ENCODE measurements at places on chromosomes 12 and 14. TPM values are rescaled to one million over a fixed set of nuclear protein-coding genes. Genes with fewer than 3 reads are reported as not detected.

GRCh38 chr12:101908395-101908794 is 31.0 kb downstream of the DRAM1 start:
- DNase-seq: no peak

DNA sequence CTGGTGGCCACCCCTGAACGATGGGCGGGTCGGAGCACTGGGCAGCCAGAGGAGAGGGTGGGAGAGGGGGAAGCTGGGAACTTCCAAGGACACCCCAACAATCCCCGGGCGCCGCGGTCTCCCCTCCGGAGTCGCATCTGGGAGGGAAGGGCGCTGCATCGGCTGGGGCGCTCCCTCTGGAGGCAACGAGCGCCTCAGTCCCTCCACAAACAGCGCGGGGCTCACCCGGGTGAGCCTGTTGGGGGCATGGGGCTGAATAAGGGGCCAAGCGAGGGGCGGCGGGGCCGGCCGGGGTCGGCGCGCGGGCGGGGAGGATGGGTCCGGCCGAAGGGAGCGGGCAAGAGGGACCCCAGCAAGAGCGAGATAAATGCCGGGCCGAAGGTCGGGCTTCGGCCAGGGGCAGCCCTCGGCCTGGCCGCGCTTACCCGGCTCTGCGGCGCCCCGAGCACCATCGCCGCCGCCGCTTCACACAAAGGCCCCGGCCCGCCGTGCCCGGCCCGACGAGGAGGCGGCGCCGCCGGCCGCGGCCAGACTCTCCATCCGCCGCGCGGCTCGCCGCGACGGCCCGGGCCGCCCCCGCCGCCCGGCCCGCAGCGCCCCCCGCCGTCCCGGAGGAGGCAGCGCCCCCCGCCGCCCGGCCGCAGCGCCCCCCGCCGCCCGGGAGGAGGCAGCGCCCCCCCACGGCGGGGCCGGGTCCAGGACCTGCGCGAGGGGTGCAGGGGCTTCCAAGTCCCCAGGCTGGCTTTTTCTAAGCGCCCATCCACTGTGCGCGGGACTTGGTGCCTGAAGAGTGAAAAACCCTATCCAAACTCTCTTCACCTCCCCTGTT is at the start of gene ZBTB39:
TSS of gene ZBTB39 (minus strand) at position 567 of the 829 bp plus-strand sequence. CDS start 1,629 bp downstream, outside the sequence.
- no peak for DNase-seq

- no peak for DNase-seq
These were observed 56.6 kb upstream of the CRACR2A start for GRCh38 chr12:3809357-3810015.

GRCh38 chr12:111099186-111099585 is 178.8 kb upstream of the MYL2 start:
- no peak for DNase-seq

DNA sequence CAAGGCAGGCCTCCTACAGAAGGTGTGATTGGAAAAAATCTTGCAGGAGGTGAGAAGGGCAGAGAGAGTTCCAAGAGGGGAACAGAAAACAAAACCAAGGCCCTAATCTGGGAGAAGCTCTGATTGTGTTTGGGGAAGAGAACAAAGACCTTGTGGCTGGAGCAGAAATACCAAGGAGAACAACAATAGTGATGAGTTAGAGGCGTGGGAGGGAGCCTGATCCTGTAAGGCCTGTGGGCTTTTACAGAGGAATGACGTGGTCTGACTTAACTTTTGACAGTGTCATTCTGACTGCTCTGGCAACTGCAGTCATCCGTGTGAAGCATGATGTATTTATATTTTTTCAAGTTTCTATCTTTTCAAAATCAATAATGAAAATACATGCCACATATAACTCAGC is 200.6 kb downstream of the ANO4 start:
- no peak for DNase-seq

DNA sequence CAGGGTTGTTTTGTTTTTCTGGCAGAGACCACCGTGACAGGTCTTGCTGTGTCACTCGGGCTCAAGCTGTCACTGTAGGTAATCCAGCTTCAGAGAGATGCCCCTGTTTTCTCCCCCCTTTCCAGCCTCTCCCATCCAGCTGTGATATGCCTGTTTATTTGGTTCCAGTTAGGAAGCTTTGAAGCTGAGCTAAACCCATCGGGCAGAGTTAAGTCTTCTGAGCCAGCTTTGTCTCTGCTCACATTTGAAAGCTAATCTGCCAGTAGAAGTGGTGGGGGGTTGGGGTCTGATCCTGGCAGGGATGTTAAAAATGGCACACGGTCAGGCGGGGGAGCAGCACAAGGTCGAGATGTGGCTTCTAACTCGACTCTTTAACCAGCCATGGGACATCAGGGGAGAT is 130.0 kb downstream of the TSPAN9 start:
- DNase-seq: no peak

DNA sequence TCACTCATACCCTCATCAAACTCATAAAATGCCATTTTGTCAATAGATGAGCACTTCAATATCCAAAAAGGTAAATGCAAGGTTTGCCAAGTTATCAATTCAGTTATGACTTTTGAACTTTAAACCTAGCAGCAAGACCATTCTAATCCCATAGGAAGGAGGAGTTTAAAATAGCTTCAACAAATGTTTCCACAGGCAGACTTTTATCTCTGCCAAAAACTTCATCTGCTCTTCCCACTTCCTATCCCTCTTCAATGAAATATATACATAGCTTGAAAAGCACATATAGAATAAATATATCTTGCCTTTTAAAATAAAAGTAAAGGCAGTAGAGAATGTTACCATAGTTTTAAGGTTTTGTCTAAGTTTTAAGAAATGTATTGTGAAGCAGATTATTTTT is 1749.1 kb upstream of the SEL1L start:
- DNase-seq: no peak

DNA sequence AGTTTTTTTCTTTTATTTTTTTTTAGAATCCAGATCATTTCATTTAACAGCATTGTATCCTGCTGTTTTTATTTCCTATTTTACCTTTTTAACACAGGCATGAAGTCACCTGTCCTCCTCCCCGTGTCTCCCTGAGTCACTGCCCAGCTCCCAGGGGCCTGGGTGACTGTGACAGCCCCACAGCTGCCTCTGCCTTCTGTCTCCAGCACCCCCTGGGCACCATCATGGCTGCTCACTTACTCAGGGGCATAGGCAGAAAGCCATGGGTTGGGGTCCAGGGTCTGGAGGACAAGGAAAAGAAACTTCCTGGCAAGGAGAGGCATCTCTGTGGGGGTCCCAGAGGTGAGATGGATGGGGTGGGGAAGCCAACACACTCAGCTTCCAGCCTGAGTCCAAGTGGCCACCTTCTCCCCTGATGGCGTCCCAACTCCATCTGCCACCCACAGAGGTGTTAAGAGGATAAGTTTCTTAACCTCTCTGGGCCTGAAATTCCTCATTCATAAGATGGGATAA is 25.3 kb downstream of the TMEM63C start:
- DNase-seq: no peak

DNA sequence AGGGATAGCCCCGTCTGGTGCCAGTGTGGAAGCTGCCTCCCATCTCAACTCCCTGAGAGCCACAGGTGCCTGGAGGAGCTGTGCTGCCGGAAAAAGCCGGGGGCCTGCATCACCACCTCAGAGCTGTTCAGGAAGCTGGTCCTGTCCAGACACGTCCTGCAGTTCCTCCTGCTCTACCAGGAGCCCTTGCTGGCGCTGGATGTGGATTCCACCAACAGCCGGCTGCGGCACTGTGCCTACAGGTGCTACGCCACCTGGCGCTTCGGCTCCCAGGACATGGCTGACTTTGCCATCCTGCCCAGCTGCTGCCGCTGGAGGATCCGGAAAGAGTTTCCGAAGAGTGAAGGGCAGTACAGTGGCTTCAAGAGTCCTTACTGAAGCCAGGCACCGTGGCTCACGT is 25.5 kb upstream of the P2RX4 start:
- no peak for DNase-seq

The CCDC197 gene
- not detected for total RNA-seq

DNA sequence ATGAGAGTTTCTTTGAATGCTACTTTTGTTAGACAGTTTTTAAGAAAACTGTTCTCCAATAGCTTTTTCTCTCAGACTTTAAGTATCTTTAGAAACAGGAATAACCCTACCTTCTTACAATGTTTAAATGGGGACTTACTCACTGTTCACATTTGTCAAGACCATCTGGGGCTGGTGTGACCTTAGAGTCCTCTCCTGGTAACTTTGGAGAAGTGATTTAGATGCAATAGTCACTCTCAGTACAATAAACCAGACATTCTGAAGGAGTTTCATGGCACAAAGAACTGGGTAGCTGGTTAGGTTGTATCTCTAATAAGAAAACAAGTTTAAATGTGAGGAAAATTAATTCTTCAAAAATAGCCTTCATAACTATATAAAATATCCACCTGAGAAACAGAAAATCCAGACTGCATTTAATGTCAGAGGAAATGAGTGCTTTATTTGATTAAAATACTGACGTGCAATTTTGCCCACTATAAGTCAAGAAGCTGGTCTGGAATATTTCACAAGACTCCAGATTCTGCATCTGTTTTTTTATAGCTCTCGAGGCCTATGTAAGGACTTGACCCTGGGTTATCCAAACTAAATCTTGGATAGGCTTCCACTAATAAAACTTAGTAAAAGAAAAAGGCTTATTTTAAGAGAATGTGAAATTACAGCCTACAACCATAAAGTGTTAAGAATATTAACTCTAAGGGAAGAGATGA is 108.7 kb downstream of the PTGER2 start:
- no peak for DNase-seq

The CCDC196 gene
- not detected for total RNA-seq

DNA sequence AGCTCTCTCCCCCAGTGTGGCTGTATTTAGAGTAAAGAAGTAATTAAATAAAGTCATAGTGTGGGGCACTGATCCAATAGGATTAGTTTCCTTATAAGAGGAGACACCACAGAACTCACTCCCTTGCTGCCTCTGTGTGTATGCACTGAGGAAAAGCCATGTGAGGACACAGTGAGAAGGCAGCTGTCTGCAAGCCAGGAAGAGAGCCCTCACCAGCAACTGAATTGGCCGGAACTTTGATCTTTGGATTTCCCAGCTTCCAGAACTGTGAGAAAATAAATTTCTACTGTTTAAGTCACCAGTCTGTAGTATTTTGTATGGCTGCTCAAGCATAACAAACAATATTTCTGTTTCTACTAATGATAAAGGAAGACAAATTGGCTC is 368.7 kb upstream of the PRICKLE1 start:
- no peak for DNase-seq

- peak; percentile 43 for DNase-seq
These were observed 7.8 kb downstream of the PITPNM2 start for GRCh38 chr12:123142921-123143735.

DNA sequence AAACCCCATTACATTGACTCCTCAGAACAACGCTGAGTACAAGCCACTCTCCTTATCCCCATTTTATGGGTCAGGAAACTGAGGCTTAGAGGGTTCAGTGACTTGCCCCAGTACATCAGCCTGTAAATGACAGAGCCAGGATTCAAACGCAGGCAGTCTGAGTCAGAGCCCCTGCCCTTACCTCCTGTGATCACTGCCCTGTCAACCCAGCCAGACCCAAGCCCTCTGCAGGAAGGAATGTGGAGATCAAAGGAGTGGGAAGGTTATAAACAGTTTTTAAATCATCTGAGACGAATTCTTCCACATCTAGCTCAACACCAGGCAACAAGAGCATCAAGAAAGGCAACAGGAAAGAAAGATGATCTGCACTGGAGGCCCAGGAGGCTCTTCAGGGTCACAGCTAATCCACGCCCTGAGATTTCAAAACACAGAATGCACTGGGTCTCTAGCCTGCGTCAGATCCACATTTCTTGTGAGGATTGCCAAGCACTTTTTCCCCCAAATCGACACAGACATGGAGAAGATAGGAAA is 38.5 kb downstream of the SPTB start:
- no peak for DNase-seq

The PLBD2 gene
- total RNA-seq: 25.0 TPM

- DNase-seq: no peak
These were observed 54.7 kb downstream of the PHLDA1 start for GRCh38 chr12:75976913-75977312.

GRCh38 chr12:26031827-26032226 is 73.3 kb downstream of the RASSF8 start:
- DNase-seq: no peak

DNA sequence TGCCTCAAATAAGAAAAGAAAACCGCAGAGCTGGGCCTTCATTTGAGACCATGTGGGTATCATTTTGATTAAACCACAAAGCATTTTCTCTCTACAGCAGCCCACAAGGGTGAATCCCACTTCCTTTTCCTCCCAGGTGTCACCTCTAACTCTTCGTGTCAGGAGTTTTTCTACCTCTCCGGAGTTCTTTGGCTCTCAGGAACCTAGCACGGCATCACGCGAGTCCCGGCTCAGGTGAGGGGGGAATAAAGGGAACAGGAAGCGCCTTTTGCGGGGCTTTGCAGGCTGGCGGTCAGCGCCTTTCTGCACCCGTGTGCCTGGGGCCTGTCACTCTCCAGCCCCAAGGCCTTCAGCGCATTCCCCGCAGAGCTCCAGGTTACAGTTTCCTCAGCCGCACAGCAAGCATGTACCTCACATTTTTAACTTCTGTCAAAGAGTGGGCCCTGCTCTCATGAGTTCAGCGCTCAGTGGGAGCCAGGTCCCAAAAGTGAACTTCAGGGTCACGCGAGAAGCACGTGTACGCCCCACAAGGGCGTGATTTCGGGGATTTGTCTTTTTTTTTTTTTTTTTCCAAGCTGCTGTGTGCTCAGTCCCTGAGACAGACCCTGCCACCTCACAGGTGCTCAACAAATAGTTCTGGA is 740 bp upstream of the PRPF40B start:
- DNase-seq: peak; percentile 24

GRCh38 chr14:50257732-50258131 is 26.4 kb upstream of the SOS2 start:
- no peak for DNase-seq

GRCh38 chr12:44869503-44869902 is 6.6 kb downstream of the NELL2 start:
- DNase-seq: no peak

DNA sequence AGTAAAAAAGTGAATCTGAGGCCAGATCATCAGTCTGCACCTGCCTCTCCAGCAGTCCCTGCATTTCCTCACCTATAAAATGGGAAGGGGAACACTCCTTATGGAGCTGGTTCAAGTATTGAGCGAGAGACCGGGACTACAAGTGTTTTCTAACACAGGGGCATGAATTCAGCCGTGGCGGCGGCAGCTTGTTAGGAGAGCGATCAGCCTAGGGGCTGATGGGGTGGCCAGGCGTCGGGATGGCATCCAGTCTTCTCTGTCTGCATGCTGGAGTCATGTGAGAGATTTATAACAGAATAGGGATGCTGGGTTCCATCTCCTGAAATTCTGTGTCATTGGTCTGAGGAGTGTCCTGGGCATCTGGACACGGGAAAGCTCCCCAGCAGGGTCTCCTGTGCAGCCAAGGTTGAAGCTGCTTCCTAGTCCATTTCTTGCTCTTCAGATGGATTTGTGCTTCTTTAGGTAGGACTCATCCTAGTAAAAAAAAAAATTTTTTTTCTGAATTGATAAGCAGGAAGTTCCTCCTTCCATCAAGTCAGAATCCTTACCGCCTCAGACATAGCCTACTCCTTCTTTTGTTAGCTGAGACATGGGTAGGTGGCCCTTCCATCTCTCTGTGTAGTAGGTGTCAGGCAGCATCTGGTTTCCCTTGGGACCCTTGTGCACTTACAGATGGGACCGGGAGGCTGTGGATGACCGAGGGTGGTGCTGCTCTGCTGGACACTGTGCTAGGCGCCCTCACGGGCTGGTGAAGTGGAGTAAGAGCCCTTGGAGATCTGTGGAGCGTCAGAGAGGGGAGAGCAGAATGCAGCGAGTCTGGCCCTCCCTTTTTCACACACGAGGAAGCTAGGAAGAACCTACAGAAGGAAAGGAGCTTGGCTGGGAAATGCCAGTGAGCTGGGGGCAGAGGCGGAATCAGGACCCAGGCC is 146.7 kb downstream of the TSPAN9 start:
- no peak for DNase-seq

GRCh38 chr12:119744900-119745606 is 77.1 kb downstream of the PRKAB1 start:
- no peak for DNase-seq

GRCh38 chr12:42483521-42483790 is 106.1 kb downstream of the PRICKLE1 start:
- DNase-seq: peak; percentile 17

The MIP gene
- total RNA-seq: 0.26 TPM
